ENCODE measurements at places on chromosomes 3 and 15. TPM values are rescaled to one million over a fixed set of nuclear protein-coding genes. Genes with fewer than 3 reads are reported as not detected.

The TRA2B gene
- polyA plus RNA-seq = 177 TPM

The MYNN gene
- polyA plus RNA-seq = 15.4 TPM

The RASL12 gene
- polyA plus RNA-seq = 6.8 TPM

The UTS2B gene
- 0.16 TPM for polyA plus RNA-seq

The MORC1 gene
- 0.27 TPM for polyA plus RNA-seq

The FAM3D gene
- polyA plus RNA-seq = 8.1 TPM

The ATP1B3 gene
- 99.0 TPM for polyA plus RNA-seq

The STXBP5L gene
- polyA plus RNA-seq = 0.02 TPM

The SEMA7A gene
- polyA plus RNA-seq = 12.3 TPM

The CCDC54 gene
- polyA plus RNA-seq = not detected

The TM4SF4 gene
- 0.07 TPM for polyA plus RNA-seq

The GABRR3 gene
- 0.02 TPM for polyA plus RNA-seq

The HIGD2B gene
- polyA plus RNA-seq = 0.02 TPM

The C3orf22 gene
- 0.05 TPM for polyA plus RNA-seq

The TF gene
- 2.9 TPM for polyA plus RNA-seq

The ATP8B4 gene
- polyA plus RNA-seq = 8.3 TPM

The HDDC3 gene
- 25.4 TPM for polyA plus RNA-seq

The UBA7 gene
- 85.7 TPM for polyA plus RNA-seq

The SEMA6D gene
- 3.9 TPM for polyA plus RNA-seq

The TMC3 gene
- polyA plus RNA-seq = 0.07 TPM

The SOX2 gene
- polyA plus RNA-seq = 3.1 TPM

The MYO5C gene
- 3.0 TPM for polyA plus RNA-seq

The DOCK3 gene
- 0.21 TPM for polyA plus RNA-seq

The ILDR1 gene
- 2.1 TPM for polyA plus RNA-seq
